ENCODE measurements at places on chromosomes 12 and 14.

- no peak for DNase-seq
Measured at GRCh38 chr14:80233470-80234089, 22.3 kb upstream of the DIO2 start.

- DNase-seq: no peak
Measured at GRCh38 chr14:41606282-41606531, 469 bp upstream of the LRFN5 start.

DNA sequence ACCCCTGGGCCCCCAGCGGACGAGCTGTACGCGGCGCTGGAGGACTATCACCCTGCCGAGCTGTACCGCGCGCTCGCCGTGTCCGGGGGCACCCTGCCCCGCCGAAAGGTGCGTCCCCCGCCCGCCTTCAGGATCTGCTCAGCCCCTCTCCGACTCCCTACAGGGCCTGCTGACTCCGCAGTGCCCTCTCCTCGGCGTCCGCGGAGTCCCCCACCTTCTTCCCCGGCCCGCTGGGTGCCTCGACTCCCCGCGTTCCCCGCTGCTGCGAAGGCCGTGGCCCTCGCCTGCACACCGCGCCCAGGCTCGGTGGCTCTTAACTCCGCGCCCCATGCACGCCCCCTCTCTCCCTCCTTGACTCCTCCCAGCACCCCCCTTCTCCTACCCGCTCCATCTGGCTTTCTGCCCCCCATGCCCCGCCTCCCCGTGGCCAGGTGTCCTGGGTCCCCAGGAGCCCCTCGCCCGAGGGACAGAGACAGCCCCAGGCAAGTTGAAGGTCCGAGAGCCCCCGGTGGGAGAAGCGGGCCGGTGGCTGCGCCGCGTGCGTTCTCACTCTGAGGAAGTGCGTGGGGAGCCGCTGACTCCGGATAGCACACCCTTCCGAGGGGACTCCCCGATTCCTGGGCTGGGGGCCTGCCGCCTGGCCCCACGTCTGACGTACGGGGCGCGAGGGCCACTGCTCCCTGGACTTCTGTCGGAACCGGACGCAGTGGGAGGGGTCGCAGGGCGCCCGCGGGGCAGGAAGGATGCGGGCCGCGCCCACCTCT is 594 bp downstream of the TAMALIN start:
- DNase-seq: peak; percentile 13

GRCh38 chr12:8562310-8562709 is 21.6 kb upstream of the CLEC4E start:
- no peak for DNase-seq

DNA sequence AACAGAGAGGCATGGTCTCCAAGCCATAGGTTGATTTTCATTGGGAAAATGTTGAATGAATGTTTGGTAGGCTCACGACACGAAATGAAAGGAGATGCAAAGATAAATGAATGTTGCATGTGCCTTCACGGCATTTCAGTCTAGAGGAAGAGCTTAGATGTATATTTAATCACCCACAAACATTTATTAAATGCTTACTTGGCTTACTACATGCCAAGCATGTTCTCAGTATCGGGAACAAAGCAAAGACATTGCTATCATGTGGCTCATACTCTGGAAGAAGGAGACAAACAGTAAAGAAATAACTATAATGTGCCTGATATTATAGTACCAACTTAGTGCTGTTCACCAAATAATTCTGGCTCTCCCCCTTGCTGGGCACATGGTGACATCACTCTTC is 133.5 kb downstream of the LLPH start:
- DNase-seq: no peak

- DNase-seq: peak; percentile 65
Measured at GRCh38 chr14:22872033-22872832, 693 bp downstream of the LRP10 start.

DNA sequence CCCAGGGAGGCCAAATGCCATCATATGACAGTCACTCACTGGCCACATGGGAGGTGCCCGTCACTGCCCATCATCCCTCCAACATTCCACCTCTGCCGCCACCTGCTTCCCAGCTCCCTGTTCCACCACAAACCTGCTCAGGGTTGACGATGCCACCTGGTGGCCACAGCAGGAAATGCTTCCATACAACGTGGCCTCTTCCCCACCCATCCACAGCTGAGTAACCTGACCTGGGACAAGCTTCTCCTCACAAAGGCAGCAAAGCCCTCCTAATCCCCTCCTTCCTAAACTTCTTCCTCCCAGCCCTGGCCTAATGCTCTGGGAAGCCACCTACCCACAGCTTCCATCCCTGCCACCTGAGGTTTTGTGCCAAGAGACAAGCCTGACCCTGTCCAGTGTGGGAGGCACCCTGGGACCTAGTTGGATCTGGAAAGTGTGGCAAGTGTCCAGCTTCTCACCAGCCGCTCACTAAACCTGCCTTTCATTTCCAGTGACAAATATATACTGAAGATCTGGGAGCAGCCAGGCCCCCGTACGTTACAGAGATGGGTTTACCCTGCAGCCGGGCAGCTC is 4.3 kb downstream of the DEGS2 start:
- DNase-seq: no peak

GRCh38 chr12:28938581-28939235 is 210.4 kb upstream of the FAR2 start:
- DNase-seq: no peak

GRCh38 chr12:108822497-108823205 is 34.7 kb downstream of the SSH1 start:
- no peak for DNase-seq

DNA sequence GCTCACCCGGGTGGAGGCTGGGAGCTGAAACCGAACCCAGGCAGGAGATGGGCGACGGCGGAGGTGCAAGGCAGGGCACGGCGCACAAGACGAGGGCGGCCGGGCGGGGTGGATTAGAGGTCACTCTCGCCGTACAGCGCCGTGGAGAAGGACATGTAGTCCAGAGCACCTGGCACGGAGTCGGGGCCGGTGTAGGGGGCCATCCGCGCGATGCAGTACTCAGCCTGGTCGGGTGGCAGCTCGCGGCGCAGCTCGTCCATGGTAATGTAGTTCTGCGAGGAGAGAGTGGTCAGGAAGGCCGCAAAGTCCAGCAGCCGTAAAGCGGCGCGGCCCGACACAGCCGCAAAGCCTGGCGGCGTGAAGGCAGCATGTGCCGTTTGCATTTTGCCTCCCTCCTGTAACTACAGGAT is 81.9 kb upstream of the ZFP36L1 start:
- DNase-seq: no peak

DNA sequence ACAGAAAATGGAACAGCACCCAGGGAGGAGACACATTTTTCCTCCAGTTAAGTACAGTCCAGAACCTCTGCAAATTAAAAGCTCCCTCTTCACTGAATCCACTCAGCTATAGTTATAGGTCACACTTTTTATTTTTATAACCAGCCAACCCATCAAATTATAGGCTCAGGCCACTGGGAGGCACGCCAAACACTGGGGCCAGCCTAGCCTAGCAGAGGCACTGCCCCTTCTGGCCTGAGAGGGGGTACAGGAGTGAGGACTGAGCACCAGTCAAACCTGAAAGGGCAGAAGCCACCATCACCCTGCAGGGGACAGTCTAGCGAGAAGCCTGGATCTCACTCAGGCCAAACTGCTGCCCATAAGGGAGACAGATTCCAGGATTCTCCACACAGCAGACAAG is 19.3 kb downstream of the FMNL3 start:
- DNase-seq: no peak

GRCh38 chr14:106343626-106344025 is 817.2 kb downstream of the TMEM121 start:
- DNase-seq: no peak

- DNase-seq: no peak
Measured at GRCh38 chr12:14471497-14471896, 96.2 kb downstream of the PLBD1 start.

- DNase-seq: no peak
Measured at GRCh38 chr12:116498471-116498870, 60.7 kb upstream of the MAP1LC3B2 start.

DNA sequence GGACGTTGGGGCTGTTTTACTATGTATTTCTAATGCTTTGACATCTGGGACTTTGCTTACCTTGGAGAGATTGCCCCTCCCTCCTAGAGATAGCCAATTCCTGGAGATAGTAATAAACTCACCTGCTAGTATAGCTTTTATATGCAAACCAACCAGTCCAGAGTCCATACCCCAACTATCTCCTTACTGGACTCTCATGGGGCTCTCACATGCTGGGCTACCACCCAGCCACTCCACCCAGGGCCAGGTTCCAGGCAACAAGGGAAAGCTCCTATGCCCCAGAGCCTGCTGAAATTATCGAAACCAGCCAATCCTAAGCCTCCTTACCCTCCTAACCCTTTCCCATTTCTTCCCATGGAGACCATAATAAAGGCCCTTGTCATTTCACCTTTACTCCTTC is 25.5 kb upstream of the MGP start:
- DNase-seq: no peak

DNA sequence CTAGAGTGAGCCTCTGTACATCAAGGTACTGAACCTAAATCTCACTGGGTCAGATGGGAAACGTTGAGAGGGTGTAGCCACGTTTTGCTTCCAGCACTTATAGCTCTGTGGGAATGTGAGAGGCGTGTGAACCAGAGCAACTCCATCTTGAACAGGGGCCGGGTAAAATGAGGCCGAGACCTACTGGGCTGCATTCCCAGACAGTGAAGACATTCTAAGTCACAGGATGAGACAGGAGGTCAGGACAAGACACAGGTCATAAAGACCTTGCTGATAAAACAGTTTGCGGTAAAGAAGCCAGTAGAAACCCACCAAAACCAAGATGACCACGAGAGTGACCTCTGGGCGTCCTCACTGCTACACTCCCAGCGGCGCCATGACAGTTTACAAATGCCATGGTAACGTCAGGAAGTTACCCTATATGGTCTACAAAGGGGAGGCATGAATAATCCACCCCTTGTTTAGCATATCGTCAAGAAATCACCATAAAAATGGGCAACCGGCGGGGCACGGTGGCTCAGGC is 63.4 kb upstream of the NCOR2 start:
- DNase-seq: no peak

DNA sequence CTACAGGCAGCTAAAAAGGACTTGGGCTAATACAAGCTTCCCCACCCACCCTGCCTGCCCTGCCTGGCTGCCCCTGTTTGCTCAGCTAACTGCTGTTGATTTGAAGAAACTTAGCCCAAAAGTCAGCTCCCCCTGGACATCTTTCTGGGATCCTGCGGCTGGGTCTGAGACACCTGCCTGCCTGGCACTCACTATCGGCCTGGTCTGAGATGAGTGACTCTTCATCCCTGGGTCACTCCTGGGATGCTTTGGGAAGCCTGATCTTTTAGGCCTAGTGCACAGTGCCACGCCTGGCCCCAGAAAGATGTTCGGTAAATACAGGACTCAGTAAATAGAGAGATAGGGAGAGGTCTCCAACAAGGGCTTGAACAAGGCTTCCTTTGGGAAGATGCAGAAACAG is 211.3 kb upstream of the DIO3 start:
- no peak for DNase-seq

DNA sequence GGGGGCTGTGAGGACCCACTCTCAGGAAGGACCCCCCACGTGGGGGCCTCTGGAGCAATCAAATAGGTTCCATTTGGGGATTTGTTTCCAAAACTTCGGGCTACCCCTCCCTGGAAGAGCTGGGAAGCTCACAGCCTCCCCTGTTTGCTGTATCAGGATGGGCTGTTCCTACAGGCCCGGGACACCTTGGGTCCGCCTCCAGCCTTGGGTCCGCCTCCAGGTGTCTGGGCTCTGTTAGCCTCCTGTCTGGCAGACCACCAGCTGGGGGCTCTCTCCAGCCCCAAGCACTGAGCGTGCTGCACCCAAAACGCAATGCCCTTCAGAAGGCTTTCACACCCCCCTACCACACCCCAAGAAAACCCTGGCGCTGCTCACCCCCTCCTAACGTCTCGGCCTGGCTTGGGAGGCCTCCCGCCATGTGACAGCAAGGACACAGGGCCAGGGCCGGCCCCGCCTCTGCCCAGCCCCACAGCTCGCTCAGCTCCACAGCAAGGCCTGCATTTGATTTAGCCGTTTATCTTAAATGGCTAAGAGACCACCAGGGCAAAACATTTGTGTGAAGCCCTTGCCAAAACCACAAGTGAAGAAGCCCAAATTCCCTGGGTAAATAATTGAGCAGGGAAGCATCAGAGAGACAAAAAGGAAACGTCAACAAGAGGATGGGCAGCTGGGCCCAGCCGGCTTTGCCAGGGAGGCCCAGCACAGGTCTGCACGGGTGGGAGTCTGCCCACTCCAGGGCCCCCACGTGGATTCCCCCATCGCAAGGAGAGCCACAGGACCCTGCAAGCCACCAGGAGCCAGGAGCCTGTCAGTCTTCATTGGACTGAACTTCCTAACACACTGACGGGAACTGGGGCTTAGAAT is 39.9 kb downstream of the BCL11B start:
- DNase-seq: no peak

- no peak for DNase-seq
Measured at GRCh38 chr14:100871234-100872186, 32.0 kb downstream of the RTL1 start.

DNA sequence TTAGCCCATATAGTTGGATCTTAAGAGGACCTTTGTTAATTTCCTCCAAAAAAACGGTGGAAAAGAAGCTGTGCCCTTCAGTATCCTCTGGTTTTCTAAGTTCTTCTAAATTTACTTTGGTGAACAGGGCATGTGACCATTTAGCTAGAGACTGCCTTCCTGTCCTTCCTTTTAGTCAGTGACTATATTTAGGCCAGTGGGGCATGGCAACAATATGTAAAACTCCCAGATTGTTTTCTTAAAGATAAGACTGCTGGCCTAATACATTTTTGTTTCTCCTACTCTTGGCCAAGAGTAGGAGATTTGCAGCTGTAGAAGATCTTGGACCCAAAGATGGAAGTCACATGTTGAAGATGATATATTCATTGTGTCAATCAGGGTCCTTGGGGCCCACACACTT is 325.1 kb upstream of the DCN start:
- no peak for DNase-seq

DNA sequence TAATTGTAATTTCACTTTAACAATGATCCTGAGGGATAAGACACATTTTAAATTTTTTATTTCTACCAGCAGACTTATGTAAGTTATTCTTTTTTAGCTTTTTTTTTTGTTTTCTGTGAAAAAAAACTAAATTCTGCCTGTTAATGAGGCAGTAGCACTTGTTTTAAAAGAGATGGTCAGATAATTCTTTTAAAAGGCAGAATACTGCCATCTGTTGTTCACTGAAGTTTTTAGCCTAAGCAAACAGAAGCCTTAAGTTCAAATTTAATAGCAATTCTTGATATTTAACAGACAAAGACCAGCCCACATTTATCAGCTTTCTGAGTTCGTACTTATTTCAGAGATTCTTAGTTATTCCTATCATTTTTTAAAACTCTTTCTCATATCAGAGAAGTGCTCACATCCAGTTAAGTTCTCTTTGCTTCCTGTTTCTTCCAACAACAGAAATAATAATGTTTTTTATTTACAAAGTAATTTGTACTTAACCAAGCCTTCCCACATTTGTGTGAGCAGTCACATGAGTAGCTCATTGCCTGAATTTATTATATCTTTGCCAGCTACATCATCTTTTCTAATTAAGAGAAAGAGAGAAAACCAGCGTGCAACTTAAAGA is 93.4 kb upstream of the SLCO1C1 start:
- no peak for DNase-seq

Measured in T-helper 2 cell treated with Interferon-gamma antibody and Interleukin-4, amounts not matched to agents 5 μg/mL and 100 μg/mL, for 36 hours (primary cell).